Suppressor macrophage treated with lipopolysaccharide for 1 hour (primary cell): ENCODE measurements at places on chromosomes 12 and 14.

DNA sequence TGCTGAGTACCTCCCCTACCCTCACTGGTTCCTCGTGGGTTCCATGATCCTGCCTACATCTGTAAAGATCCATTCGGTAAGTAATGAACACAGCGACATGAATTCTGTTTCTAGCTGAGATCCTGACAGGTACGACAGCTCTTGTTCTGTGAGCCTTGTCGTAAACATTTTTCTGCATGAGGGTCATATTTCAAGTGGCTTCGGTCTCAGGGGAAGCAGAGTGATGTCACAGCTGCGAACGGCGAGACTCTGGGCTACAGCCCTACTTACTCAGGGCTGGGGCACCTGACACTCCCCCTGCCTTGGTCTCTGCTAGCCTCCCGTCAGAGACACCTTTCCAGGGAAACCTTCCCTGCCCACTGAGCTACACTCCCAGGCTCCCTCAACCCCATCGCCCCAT lies 85.8 kb downstream of the RBM19 start:
- no peak for DNase-seq

- DNase-seq: no peak
Measured at GRCh38 chr12:40351976-40352375, 127.2 kb downstream of the LRRK2 start.

- no peak for DNase-seq
Measured at GRCh38 chr12:120722784-120723183, 2.8 kb upstream of the ACADS start.

DNA sequence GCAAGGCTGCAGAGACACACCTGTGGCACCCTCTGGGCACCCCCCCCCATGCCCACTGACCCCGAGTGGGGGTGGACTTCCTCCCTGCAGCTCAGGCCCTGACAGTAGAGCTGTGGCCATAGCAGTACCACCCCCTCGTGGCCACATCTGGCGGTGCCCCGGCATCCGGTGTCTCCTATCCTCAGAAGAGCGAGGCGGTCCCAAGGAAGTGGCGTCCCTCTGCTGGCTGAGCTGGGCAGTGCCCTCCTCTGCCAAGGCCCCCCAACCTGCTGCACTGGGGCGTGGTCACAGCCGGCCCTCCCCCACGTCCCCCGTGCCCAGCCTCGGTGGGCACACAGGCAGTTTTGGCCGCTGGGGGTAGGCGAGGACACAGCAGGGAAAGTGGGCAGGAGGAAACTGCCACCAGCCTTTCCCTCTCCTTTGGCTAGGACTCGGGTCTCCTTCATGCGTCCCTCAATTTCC lies 6.0 kb upstream of the SLC6A12 start:
- DNase-seq: peak; percentile 93

DNA sequence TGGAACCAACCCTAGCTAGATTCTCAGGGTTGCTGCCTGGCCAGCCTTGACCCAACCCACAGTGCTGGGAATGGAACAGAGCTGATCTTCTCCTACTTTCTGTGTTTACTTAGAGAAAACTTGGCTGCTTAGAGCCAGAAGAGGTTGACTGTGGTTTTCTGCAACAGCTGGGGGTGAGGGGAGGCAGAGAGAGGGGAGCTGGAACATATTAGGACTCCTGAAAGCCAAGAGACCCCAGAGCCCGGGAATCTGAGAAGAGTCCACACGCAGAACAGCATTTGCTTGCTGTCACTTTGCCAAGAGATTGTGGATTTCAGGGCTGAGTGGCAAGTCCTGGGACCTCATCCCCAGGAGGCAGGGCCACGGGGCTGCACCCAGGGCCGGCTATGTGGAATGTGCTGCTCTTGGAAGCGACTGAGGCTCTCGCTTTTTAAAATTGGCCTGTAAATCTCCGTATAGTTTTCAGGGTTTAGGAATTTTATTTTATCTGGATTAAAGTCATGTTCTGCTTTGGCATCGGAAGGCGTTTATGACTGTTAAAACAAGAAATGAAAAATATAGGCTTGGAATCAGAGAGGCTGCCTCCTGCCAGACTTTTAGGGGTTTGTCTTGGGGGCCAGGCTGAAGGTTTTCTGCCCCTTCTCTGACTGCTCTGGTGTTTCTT lies 22.3 kb upstream of the MED13L start:
- no peak for DNase-seq

DNA sequence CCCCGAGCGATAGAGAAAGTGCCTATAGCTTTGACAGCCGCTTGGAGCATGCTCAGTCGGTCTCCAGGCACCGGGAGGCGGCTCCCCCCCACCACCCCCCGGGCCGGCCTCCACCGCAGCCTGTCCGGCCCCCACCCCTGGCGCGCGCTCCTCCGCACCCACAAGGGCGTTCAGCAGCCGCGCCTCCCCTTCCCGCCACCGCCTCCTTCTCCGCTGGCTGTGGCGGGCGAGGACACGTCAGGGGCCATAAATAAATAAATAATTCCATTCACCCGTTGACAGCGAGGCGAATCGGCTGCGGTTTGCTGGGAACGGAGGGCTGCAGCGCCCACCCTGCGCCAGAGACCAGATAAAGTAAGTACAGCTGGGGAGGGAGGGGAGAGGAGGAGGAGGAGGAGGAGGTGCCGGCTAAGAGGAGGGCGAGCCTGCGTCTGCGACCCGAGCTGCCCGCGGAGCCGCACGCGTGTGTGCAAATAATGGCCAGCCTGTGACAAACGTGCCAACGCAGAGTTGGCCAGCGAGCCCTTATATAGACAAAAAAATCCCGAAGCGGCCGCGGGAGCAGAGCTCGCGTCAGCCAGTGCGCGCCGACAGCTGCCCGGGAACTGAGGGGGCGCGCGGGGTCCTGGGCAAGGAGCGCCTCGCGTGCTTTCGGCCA lies at the start of gene SLC16A7:
Gene SLC16A7 (plus strand): TSS at position 147 of the 658 bp plus-strand sequence. CDS start 108,773 bp downstream, outside the sequence.
- peak; percentile 84 for DNase-seq

DNA sequence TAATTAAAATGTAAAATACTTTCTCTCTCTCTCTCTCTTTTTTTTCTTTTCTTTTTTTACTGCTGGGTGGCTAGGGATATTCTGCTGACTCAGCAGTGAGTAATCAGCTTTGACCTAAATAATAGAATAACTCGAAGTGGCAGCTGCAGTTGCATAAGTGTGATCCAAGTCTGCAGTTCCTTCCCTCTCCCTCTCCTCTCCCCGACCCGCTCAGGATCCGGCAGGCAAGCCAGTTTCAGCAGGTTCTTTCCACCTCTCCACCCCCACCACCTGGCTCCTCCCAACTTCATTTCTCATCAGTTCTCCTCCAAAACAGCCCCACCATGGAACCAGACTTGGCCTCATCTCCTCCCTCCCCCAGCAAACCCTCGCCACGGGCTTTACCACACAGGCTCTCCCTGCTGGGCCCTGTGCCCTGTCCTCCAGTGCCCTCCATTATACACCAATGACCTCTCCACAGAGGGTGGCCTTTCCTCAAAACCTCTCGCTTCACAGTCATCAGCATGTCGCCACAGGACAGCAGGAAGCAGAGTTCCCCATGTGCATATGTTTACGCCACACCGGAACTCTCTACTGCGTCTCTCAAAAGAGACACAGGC lies 22.4 kb downstream of the SLC7A8 start:
- DNase-seq: peak; percentile 86

GRCh38 chr14:71799841-71800240 lies 132.4 kb upstream of the RGS6 start:
- no peak for DNase-seq

- no peak for DNase-seq
Measured at GRCh38 chr12:38053655-38054464, 262.7 kb upstream of the ALG10B start.

GRCh38 chr12:48512855-48513254 lies 12.6 kb upstream of the OR8S1 start:
- DNase-seq: no peak

DNA sequence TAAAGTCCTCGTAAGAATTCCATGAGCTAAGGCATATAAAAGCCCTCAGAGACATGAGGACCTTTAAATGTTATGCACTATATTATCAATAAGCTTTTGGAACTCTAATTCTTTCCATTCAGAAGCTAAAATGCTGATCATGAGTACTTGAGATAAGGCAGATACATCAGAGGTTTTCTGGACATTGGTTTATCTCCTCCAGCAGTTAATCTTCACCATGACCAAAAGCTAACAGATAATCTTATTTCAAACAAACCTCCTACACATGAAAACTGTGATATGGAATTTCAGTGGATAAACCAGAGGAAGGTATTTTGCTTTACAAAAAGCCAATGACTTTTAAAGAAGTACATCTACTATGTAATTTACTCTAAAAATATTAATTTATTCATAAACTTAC lies 97.9 kb upstream of the BBS10 start:
- no peak for DNase-seq

DNA sequence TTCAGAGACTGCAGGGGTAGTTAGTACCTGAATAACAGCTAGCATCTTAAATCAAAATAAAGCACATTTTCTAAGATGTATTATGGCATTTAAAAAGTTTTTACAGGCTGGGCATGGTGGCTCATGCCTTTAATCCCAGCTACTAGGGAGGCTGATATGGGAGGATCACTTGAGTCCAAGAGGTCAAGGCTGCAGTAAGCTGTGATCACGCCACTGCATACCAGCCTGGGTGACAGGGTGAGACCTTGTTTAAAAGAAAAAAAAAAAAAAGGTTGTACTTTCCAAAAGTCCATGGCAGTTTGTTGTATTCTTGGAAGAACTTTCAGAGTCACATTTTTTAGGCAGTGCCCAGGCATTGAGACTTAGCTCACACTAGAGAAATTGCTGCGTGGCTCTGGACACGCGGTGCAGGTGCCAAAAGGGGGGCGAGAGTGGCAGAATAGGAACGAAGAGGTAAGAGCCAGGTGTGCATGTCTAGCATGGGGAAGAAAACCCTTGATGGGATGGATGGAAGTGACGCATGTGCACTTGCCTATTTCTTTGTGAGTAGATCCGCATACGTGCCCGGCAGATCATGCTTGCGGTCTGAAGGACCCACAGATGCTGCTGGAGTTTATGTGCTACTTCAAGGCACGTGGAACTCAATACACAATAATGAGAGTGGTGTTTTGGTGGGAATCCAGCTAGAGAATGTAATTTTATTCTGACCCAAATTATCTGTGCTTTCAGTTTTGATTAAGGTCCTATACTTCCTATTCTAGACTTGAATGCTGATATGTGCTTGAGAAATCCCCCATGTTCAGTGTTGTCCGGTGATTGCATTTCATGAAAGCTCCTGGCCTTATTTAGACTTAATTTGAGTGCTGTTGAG lies 11.9 kb downstream of the ANKRD13A start:
- DNase-seq: peak; percentile 45

DNA sequence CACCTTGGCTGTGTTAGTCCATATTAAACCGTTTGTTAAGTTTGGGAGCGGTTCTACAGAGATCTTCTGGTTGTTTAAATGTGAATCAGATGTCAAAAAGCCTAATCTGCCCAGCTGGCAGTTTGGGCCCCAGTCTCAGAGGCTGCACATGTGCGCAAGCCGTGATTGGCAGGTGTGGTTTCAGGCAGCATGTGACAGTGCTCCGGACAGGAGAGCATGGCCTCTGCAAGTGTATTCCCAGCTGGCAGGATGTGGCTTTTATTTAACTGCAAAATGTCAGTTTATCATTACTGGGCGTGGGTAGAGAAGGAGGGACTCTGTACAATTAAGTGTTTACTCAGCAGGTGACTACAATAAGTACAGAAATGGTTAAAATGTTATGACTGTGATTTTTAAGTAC lies 77.5 kb downstream of the PELI2 start:
- no peak for DNase-seq

DNA sequence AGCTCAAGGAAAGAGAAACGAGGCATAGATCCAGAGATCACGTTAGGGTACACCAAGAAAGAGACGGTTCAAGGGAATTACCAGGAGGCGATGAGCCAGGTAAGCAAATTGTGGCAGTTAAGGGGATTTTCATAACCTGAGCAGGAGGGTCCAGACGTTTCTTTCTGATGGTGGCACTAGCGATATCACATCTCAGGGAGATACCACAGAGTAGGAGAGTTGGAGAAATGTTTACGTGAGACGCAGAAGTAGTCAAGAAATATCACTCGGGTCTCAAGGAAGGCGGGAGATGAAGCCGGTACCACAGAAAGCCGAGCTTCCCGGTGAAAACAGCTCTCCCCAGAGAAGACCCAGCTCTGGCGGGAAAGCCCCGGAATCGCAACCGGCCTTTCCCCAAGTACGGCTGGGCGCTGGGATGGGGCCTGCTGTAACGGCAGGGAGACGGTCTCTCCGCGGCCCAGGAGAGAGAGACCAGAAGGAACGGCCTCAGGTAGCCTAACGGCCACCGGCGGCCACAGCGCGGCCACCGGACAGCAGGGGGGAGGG lies 485 bp downstream of the SENP1 start:
- DNase-seq: peak; percentile 60

- DNase-seq: peak; percentile 32
Measured at GRCh38 chr14:101875727-101876554, 88.4 kb upstream of the DYNC1H1 start.

GRCh38 chr14:24426150-24426911 lies 3.1 kb downstream of the CBLN3 start:
- no peak for DNase-seq

GRCh38 chr14:99316281-99317163 lies 44.5 kb upstream of the BCL11B start:
- no peak for DNase-seq

DNA sequence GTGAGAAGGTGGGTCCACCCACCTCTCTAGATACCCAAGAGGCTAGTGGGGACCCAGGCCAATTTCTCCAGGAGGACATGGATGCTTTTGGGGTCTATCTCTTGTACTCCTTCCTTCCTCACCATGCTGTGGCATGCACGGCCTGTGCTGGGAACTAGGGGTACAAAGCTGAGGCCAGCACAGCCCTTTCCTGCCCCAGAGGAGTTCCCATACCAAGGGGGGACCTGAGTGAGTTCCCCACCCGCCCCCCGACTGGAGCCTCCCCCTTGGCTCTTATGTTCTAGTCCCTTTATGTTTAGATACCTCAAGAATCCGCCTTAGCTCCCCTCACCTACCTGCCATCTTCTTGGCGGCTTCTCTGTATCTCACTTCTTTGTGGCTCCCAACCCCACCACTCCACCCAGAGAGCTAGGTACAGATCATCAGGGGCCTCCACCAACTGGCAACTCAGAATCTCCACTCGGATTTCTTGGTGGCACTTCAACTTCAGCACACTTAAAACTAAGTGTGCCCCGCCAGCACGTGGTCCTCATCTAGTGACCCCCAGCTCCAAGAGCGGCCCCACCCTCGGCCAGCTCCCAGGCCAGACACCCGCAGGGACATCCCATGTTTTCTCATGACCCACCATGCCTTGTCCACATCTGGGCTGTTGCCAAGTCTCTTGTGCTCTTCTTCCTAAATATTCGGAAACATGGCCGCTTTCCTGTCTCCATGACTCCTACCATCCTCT lies 115.2 kb upstream of the RTL1 start:
- DNase-seq: no peak

DNA sequence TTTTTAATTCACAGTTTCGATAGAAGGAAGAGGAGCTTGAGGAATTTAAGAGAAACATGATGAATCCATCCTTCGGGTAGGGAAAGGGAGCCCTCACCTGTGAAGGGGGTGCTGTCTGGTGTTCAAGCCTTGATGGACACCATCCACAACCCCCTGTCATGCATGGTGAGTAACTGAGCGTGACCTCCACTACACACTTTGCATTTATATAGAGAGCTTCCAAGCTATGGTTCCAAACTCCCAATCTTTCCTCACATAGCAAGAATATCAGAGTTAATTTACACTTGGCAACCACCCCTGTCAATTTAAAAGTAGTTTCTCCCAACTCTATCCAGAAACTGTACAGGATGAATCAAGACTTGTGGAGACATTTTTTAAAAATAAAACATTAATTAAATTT lies 13.1 kb upstream of the NID2 start:
- DNase-seq: no peak

GRCh38 chr14:90179809-90180779 lies 76.3 kb upstream of the PSMC1 start:
- DNase-seq: no peak
